ENCODE measurements at places on chromosomes 6 and 20.

- no peak for DNase-seq
Measured at GRCh38 chr6:88490908-88491264, 324.7 kb upstream of the CNR1 start.

DNA sequence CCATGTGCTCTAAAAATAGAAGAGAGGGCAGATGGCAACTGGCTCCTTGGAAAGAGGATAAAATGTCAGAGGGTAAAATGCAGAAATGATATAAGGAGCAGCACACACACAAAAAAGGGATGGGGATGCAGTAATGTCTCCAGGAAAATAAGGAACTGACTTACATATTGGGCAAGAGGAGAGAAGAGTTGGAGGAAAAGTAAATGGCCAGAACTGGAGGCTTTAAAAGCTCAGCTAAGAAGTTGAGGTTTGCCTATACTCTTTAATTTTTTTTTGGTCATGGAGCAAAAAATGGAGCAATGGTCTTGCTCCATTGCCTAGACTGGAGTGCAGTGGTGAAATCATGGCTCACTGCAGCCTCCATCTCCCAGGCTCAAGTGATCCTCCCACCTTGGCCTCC, 93.7 kb downstream of the SULF2 start:
- DNase-seq, result no peak

DNA sequence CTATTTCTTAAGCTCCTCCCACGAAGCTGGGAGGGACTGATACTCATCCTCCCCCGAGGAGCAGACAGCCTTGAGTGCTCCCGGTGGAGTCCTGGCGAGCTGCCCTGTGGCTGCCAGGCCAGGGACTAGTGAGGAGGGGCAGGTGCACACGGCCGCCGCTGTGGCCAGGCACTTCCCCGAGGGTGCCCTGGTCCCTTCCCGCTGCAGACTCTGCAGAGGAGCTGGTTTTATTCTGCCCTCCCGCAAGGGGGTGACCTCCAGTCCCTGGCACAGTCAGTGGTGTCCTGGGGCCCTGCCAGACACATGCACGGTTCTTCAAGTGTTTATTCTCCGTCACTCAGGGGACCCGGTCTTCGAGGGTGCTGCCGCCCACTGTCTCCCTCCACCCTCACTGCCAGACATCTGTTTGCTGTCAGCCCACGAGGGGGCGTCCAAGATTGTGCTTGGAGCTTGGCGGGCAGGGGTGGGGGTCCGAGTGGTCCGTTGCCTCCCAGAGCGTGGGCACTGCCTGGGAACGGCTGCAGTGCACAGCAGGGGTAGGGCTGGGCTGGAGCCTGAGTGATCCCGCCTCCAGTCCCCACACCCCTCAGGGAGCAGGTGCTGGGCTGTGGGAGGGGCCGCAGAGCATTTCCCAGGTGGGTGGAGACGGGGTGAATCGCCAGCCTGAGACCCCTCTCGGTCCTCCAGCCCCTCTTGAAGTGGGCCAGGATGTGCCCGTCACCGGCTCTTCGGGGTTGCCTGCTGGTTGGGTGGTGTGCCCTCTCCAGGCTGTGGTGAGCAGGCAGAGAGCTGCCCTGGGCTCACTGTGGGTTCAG, 3.1 kb upstream of the CABLES2 start:
- DNase-seq, result peak; percentile 96

GRCh38 chr6:16274885-16275589, 36.6 kb downstream of the GMPR start:
- DNase-seq, result no peak

DNA sequence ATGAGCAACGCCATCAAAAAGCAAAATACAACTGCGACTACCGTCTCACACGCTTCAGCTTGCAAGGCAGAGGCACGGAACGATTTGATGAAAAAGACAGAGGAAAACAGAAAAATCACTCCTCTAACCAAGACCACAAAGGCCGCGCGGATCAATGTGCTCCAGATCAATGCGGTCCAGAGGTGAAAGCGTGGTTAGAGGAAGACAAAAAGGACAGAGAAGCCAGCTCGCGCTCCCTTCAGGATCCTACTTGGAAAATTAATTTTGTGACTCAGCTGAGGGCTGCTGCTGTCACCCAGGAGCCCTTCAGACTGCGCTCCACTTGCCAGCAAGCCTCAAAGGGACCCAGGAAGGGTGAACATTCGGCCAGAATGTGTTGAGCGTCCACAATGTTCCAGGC, 140.2 kb upstream of the RPS6KA2 start:
- DNase-seq, result no peak

DNA sequence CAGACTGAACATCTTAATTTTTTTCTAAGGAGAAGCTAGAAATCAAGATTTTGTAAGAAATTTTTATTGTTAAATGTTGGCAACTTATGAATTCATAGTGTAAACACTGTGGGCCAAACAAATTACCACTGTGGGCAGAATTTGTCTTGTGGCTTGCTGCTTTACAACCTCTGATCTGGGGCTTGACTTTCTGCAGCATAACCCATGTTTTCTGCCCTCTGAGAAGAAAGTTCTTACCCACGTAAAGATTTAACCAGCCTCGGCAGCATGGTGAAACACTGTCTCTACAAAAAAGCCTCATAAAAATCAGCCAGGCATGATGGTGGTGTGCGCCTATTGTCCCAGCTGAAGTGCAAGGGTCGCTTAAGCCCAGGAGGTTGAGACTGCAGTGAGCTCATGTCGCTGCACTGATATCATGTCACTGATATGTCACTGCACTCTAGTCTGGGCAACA, 12.9 kb downstream of the ITCH start:
- no peak for DNase-seq

DNA sequence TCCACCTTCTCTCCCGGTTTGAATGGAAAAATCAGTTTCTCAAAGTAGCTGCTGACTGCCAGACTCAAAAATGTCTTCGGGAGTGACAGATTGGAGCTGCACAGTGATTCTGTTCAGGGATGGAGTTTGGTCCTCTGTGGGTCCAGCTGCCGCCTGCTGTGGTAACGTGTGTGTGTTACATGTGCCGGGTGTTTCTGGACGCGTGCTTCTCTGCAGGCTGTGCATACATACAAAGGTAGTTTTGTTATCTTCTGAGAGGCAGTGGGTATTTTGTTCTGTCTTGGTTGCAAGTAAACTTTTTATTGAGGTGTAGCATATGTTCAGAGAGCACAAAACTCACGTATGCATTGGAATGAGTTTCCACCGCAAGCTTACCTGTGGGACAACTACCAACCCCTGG, 41.3 kb upstream of the NAA20 start:
- DNase-seq, result no peak

- no peak for DNase-seq
Measured at GRCh38 chr20:56094228-56094627, 88.9 kb upstream of the CBLN4 start.

- no peak for DNase-seq
Measured at GRCh38 chr20:24461848-24462247, 7.6 kb upstream of the SYNDIG1 start.
